ENCODE measurements at places on chromosomes 12 and 14.

- H3K27me3 ChIP-seq: no peaks in the 10 kb centered on the region
- H3K4me3 ChIP-seq: no peak overlapping the region
- no peak for DNase-seq
- no peaks in the 10 kb centered on the region for H3K36me3 ChIP-seq
- H3K27ac ChIP-seq: no peak overlapping the region
Measured at GRCh38 chr12:27866373-27867101, 86.5 kb upstream of the MANSC4 start.

DNA sequence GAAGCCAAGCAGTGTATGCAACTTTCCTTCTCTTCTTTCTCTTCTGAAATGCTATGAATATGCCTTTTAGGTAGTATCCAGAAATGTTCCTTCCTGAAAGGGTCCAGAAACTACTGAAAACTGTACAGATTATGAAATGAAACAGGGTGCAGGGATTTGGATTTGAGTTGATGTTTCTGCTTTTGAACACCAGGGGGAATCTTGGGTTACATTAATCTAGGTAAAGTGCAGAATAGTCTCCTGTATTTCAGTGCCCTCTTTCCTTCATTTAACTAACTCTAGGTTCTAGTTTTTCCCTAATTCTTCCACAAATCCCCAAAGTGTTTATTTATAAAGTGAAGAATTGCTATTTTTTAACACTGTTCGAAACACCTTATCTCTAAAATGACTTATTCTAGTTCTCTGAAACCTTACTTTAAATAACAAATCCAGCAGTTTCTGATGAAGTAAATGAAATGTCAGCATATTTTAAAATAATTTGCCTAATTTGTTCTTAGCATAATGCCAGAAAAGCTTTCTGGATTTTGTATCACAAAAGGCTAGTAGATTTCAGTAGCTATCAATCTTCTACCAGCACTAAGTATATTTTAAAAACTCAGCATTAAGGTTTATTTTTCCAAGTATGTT, 111.9 kb downstream of the LRRK2 start:
- DNase-seq: no peak
- no peak overlapping the region for H3K4me3 ChIP-seq
- H3K4me1 ChIP-seq: no peaks in the 10 kb centered on the region
- no peak overlapping the region for H3K27ac ChIP-seq
- H3K36me3 ChIP-seq: no peaks in the 10 kb centered on the region

DNA sequence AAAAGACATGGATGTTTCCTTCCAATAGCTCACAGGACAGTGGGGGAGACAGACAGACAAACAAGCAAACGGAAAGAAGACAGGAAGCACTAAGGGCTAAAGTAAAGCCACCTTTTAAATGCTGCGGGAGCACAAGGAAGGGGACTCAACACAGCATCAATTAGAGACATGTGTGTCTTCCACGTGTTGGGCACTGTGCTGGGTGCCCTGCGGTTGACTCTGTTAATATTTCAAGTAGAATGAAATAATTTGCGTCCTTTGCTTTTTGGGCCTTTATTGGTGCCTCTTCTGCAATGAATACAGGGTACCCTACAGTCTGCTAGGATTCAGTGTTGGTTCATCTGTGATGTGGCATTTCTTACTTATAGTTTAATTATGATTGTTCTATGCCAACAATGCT, 90.9 kb upstream of the CPM start:
- H3K36me3 ChIP-seq: no peaks in the 10 kb centered on the region
- H3K4me3 ChIP-seq: no peak overlapping the region
- no peaks in the 10 kb centered on the region for H3K27me3 ChIP-seq
- H3K27ac ChIP-seq: no peak overlapping the region

DNA sequence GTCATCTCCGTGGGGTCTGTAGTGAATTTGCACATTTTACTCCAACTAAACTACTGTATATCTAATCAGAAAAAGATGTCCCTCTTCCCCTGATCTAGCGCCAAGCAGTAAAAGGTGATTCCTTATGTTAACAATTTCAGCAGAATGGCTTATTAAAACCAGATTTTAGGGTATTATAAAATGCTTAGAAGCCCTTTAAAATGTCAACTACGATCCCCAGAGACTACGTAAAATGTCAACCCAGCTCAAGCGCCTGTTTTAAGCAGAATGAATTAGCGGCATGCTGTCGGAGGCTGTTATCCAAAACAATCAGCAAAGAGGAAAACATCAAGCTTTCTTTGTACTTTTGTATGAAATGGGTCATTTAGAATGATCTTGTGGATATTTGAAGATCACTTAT, 408.9 kb downstream of the SOX5 start:
- H3K36me3 ChIP-seq: no peaks in the 10 kb centered on the region
- no peak for DNase-seq
- H3K4me1 ChIP-seq: no peaks in the 10 kb centered on the region
- no peaks in the 10 kb centered on the region for H3K27me3 ChIP-seq
- no peak overlapping the region for H3K27ac ChIP-seq

DNA sequence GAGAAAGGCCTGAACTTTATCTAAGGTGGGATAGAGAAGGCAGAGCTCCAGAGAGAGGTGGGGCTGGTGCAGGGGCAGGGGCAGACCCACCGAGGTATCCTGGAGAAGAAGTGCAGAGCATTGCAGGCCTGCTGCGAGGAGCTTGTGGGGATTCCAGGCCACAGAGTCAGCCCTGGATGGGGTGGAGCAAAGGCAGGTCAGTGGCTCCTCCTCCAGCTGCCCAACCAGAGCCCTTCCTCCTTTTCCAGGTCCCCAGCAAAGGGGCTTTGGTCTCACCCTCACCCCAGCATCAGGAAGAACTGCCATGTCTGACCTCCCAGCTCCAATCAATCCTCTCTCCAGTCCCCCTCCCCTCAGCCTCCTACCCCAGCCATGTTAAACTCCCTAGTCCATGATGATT, 19.8 kb upstream of the ZNF740 start:
- no peak overlapping the region for H3K27ac ChIP-seq
- H3K4me3 ChIP-seq: no peak overlapping the region
- no peak for DNase-seq
- no peaks in the 10 kb centered on the region for H3K36me3 ChIP-seq

DNA sequence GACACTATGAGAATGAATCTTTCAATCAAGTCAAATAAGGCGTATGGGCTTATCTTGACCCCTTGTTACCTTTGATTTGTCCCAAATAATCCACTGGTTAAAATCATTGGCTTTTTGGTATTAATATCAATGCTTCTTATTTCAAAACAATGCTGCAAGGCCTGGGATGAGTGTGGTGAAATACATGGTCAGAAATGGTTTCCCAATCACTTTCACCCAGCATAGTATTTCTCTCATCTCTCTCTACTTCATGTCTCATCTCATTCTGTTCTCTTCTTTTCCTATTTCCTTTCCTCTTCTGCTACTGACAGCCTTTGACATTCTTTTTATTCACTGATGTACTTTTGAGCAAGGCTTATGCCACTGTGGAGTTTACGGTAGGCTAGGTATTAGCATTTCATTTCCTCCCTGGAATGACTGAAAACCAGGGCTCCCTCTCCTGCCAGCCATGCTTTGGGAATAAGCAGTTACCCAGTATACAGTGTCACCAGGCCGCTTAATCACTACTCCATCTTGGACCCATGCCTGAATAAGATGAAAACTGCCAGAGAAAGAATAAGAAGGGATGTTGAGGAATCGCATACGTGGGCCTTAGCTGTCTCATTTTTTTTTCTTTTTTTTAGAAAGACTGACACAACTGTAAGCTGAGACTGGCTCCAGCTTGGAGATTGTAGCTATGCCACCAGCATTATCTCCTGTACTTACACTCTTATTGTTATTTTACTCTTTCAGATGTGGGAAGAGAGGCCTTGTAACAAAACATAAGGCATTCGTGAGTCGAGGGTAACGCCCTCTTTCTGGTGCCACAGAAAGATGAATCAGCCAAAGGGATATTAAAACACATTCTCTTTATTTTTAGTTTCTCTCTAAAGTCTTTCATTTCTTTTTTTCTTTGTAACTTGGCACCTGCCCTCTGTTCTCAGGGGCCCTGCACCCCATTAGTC, 53.5 kb downstream of the IGF1 start:
- no peaks in the 10 kb centered on the region for H3K4me1 ChIP-seq
- H3K36me3 ChIP-seq: no peaks in the 10 kb centered on the region
- no peak overlapping the region for H3K27ac ChIP-seq
- no peaks in the 10 kb centered on the region for H3K27me3 ChIP-seq

- H3K36me3 ChIP-seq: no peaks in the 10 kb centered on the region
- DNase-seq: peak; percentile 70
- no peak overlapping the region for H3K4me3 ChIP-seq
- no peak overlapping the region for H3K27ac ChIP-seq
- H3K27me3 ChIP-seq: no peaks in the 10 kb centered on the region
Measured at GRCh38 chr12:25151476-25151875, 43.5 kb downstream of the DNAI7 start.

DNA sequence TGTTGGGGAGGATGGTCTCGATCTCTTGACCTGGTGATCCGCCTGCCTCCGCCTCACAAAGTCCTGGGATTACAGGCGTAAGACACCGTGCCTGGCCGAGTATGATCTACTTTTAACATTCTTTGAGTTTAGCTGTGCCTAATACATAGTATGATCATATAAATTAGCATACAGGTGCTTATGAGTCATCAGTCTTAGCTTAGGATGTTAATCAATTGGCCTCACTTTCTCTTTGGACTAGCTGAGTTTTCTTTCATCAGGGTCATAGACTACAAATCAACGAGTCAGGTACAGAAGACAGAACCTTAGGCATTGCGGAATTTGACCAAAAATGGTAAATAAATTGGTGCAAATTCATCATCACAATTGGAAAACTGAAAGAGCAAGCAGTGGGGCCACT, 2.2 kb downstream of the SLC25A21 start:
- H3K36me3 ChIP-seq: no peaks in the 10 kb centered on the region
- no peaks in the 10 kb centered on the region for H3K4me1 ChIP-seq

GRCh38 chr14:92633274-92633616, 115.2 kb downstream of the LGMN start:
- no peaks in the 10 kb centered on the region for H3K4me1 ChIP-seq
- no peak overlapping the region for H3K27ac ChIP-seq
- H3K36me3 ChIP-seq: no peaks in the 10 kb centered on the region
- H3K4me3 ChIP-seq: no peak overlapping the region
- no peaks in the 10 kb centered on the region for H3K27me3 ChIP-seq

- peaks cover 3% of the 10 kb centered on the region for H3K4me1 ChIP-seq
- no peak overlapping the region for H3K27ac ChIP-seq
- H3K4me3 ChIP-seq: peak overlapping the region; percentile 71
Measured at GRCh38 chr12:132490422-132491137, 629 bp downstream of the FBRSL1 start.

DNA sequence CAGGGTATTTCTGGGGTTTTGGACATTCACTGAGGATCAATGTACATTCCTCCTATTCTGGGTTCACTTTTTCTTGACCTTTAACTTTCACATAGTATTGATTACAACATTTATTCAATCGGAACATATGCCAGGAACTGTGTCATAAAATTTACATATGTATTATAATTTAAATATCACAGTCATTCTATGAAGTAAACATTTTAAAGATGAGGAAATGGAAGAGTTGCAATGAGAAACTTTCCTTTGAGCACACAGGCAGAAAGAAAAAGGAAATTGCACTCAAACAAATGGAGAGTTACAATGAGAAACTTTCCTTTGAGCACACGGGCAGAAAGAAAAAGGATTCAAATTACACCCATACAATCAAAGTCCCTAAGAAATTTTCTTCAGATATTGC, 3.1 kb downstream of the MUCL1 start:
- H3K36me3 ChIP-seq: no peaks in the 10 kb centered on the region
- DNase-seq: no peak
- H3K4me1 ChIP-seq: no peaks in the 10 kb centered on the region
- no peak overlapping the region for H3K27ac ChIP-seq
- no peaks in the 10 kb centered on the region for H3K27me3 ChIP-seq

GRCh38 chr12:26125400-26126339, 833 bp upstream of the BHLHE41 start:
- H3K27me3 ChIP-seq: 0 out of 2 replicates have a peak, but pooled peaks cover 6% of the 10 kb centered on the region
- no peak overlapping the region for H3K27ac ChIP-seq
- H3K36me3 ChIP-seq: no peaks in the 10 kb centered on the region

Data from SJCRH30 (cell line).